NCI-H1048 (cell line): ENCODE measurements at places on chromosomes 1 and 21.

DNA sequence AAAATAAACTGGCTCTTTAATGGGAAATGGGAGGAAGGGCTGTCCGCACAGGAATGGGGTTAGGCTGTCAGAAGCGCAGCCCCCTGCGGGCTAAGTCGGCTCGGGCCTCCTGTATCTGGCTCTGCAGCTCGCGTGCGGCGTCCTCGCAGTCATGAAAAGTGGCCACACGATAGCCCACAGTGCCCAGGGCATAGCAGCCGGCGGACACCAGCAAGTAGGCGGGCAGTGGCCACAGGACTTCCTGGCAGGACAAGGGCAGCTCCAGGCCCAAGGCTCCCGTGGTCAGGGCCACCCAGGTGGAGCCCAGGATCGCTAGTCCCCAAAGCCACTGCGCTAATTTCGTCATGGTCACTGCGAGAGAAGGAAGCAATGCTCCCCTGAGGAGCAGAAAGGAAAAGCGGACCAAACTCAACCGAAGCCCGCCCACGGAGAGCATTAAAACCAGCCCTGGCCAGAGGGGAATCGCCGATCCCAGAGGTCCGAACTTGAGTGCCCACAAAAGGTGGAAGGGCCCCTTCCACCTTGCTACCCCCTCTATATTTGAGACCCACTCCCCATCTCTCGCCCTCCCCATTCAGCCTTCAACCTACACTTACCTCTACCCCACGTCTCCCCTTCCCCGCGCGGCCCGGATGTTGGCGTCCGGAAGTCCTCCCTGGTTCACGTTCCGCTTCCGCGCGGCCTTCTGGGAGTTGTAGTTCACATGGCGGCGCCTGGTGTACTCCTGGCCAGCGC is at the start of gene DPM3:
Gene DPM3 (minus strand): TSS at position 637 of the 735 bp plus-strand sequence. CDS start 291 bp downstream, at position 346.
- DNase-seq: peak; percentile 34

GRCh38 chr1:228268881-228269265 is 61.0 kb downstream of the OBSCN start:
- DNase-seq: no peak

- DNase-seq: no peak
These were observed 31.0 kb downstream of the NCAM2 start for GRCh38 chr21:21029164-21029563.

GRCh38 chr1:98389809-98390208 is 271.7 kb upstream of the SNX7 start:
- no peak for DNase-seq

DNA sequence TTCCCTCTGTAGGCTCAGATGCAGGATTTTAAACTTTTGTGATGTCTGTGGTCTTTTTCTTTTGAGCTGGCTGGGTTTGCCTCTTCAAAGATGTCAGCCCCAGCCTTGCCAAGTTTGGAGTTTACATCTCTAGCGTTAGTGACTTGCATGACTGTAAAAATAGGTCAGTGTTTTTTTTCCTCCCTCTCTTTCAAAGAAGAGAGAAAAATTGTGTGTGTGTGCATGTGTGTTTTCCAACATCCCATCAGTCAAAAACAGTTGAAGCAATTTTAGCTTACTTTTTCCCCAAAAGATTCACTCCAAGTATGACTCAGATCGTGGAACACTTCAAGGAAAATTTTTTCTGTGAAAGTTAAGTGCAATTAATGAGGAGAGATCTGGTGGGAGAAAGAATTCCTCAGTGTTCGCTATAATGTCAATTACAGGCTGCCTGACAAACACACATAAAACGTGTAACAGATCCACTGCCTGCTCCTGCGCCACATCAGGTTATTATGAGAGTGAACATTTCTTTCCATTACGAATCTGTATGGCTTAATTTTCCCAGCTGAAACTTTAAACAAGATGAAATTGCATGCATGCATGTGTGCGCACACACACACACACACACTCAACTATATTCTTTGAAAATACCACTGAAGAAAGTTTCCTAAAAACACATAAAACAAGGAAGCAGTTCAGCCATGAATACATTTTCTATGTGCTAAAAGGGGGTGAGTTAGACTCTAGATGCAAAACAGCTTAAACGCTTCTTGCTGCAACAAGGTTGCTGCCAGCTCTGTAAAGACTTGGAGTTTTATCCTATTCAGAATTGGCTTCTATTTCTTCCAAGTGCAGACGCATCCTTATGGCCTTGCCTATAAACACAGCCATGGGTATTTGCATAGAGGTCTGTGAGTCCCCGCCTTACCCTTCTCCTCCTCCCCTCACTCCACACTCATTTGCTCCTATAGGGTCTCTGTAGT is 55.5 kb downstream of the TLR5 start:
- no peak for DNase-seq

DNA sequence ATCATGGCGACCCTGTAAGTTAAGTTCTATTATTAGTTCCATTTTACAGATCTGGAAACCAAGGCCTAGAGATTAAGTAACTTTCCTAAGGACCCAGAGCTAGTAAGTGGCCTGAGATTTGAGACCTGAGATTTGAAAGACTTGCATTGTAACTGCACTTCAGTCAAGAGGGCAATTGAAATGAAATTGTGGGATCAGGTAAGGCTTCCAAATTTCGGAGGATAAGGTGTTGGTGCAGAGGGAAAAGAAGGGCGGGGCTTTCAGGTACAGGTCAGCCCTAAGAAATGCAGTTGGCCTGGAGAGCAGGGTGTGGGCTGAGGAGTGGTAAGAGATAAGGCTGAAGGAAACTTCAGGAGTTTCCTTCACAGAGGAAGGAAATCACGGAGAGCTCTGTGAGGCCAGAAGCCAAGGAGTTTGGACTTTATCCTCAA is 51.1 kb downstream of the SLC16A1 start:
- DNase-seq: no peak

- no peak for DNase-seq
These were observed 138.0 kb downstream of the RERE start for GRCh38 chr1:8679395-8679800.

GRCh38 chr1:202954057-202954745 is 3.9 kb downstream of the ADIPOR1 start:
- no peak for DNase-seq

DNA sequence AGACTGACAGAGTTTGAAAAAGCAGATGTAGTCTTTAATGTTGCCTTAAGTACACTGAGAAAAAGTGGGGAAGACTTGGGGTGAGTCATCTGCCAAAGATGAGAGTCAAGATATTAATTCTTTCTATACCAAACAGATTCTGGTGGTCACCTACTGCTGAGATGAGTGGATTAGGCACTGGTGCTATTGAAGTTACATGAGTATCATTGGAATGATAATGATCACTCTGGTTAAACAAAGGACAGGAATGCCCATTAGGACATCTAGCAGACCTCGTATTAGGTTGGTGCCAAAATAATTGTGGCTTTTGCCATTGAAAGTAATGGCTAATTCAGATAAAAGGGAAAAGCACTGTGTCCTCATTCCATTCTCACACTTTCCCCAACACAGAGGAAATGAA is 1588.9 kb downstream of the KCNT2 start:
- DNase-seq: no peak

- peak; percentile 31 for DNase-seq
These were observed 13.2 kb upstream of the PRMT2 start for GRCh38 chr21:46622226-46622625.

- DNase-seq: no peak
These were observed 649 bp downstream of the AHDC1 start for GRCh38 chr1:27603309-27603680.

DNA sequence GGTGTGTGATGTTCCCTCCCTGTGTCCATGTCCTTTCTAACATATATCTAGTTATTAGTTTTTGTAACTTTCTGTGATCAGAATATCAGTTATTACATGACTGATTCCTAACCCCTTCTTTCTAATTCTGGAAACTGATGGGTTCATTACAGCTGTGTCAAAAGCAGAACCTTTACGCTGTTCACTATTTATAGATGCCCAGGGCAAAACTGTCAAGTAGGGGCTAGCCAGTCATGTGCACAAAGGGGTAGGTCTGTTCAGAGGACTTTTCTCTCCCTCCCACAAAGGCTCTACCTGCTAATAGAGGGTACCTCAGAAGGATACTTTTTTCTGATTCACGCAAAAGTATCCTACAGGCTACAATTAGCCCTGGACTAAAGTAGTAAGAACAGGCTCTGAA is 79.2 kb downstream of the NRDC start:
- no peak for DNase-seq

GRCh38 chr1:88371436-88372023 is 312.5 kb upstream of the PKN2 start:
- no peak for DNase-seq

DNA sequence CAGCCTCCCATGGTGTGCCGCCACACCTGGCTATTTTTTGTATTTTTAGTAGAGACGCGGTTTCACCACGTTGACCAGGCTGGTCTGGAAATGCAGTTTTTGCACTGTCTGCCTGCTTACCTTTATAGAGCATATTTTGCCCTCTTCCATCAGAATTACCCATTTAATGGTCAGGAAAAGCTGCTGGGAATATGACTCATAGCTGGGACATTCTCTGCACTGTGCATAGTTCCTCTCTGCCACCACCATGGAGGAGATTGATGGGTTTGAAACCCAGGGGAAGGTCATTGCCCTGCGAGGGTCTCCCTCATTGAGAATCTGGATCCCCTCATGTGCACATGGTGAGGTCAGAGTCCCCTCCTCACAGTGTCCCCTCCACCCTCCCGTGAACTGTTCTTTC is 32.1 kb downstream of the MX1 start:
- no peak for DNase-seq

GRCh38 chr1:6526316-6526715 is 28.0 kb downstream of the NOL9 start:
- DNase-seq: no peak

DNA sequence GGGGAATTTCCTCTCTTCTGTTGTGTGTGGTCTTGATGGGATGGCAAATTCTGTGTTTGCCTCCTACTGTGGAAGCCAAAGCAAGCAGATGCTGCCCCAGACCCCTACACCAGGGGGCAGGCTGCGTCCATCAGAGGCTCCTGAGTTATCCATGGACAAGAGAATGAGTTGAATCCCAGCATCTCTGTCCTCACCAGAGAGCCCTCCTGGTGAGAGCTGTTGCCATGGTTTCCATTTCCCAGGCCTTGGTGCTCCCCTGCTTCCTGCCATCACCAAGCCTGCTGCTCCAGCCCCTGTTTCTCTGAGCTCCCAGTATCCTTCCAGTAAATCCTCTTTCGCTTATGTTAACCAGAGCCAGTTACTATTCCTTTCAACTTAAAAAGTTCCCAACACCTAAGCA is 20.4 kb upstream of the GNG12 start:
- DNase-seq: no peak

GRCh38 chr1:100713626-100714025 is 5.9 kb upstream of the VCAM1 start:
- DNase-seq: no peak

DNA sequence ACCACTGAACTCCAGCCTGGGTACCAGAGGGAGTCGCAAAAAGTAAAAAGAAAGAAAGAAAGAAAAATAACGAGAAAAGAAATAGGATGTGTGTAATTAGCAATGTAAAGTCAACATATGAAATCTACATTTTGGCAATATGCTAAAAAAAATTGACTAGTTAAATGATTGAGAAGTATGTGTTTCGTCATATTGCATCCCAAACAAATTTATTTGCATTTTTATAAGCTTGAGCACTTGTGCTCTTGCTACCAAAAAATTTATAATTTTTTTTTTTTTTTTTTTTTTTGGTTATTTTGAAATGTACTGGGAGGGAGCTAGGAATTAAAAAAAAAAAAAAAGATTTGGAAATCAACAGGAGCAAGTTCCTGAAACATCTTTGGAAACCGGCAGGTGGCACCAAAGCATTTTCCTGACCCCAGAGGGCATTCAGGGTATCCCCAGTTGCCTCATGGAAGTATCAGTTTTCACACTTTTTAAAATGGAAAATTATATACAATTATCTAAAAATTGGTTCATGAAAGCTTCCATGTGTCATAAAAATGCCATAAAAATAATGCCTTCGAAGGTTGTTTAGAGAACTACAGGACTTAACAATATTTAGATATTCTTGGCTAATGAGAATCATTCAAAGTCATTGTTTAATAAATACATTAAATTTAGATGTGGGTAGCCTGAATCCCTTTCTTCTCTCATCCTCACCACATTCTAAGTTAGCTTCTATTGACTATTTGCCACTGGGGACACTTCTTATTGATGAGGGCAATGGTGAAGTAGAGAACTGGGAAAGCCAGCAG is 4.8 kb upstream of the HEATR1 start:
- no peak for DNase-seq

DNA sequence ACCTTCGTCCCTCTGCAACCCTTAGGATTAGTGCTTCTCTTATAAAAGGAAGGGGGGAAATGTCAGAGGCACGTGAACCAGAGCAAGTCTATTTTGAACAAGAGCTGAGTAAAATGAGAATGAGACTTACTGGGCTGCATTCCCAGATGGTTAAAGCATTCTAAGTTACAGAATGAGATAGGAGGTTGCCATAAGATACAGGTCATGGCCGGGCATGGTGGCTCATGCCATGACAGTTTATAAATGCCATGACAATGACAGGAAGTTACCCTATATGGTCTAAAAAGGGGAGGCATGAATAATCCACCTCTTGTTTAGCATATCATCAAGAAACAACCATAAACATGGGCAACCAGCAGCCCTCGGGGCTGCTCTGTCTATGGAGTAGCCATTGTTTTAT is 2.5 kb upstream of the AQP10 start:
- DNase-seq: no peak

DNA sequence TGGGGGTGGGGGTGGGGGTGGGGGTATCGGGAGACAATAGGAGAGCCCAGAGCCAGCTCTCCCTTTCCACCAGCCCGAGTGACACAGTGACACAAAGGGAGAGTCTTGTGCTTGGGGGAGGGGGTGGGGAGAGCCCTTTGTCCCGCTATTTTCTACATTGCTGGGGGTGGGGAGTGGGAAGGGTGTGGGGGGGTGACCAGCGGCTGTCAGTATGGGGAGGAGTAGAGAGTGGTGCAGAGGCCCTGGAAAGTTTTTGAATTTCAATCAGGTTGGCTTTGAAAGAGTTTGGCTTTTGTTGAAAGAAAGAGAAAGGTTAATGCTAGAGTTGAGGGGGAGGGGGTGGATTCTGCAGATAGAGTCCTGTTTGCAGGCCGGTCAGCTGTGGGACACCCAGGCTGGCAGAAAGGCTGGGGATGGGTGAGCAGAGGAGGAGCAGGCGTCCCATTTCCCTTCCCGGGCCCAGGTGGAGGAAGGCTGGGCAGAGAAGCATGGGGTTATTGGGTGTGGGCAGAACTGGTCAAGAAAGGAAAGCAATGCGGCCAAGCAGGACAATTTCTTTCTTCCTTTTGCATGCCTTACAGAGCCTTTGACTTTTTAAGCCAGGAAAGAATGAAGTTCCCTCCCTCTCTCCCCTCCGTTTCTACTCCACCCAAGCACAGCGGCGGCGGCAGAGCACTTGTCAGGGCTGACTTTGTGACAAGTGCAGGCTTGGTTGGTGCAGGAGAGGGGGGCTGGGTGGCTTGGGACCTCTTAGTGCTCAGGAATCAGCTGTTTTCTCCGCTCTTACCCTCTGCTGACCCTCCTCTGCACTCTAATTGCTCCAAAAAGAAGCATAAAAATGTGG is 96.2 kb downstream of the RNF220 start:
- DNase-seq: no peak

- no peak for DNase-seq
These were observed 36.1 kb upstream of the RUNX3 start for GRCh38 chr1:24966121-24966723.

DNA sequence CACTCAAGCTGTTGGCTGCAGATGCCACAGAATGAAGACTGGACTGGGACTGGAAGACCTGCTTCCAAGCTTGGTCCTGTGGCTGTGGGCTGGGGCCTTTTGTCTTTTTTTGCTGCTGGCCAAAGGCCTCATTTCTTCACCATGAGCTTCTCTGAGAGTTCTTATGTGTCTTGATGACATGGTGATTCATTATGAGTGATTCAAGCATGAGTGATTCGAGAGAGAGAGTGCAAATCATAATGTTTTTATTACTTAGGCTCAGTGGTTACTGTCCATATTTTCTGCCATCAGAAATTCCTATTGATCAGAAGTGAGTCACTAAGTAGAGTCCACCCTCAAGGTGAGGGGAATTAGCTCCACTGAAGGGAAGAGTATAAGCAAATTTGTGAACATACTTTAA is 94.0 kb downstream of the PCP4 start:
- no peak for DNase-seq
